ENCODE measurements at places on chromosomes 3 and 15.

DNA sequence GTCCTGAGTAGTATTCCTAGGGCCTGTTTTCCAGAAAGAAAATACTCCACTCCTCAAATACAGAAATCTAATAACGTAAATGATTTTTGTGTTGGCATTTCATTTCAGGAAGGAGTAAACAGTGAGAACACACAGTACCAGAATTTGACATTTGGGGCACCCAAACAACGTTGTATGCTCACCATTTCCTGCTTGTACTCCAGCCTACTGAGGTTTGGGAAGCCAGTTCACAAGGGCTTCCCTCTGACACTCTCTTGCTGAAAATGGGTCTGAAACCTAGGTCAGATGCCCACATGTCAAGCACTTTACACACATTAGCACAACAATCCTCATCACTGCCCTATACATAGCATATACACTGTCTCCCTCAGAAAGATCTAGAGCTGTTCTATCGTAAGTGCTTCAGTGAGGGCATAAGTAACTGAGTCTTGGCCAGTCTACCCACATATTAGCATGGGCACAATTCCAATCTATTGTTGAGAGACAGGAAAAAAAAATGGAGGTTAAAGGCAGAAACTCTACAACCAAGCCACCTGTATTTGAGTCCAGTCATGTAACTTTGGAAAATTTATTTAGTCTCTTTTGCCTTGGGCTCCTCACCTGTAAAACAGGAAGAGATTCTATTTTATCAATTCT lies 43.5 kb upstream of the RSL24D1 start:
- DNase-seq: peak; percentile 34

- no peak for DNase-seq
Measured at GRCh38 chr3:156761007-156761406, 65.1 kb upstream of the LEKR1 start.

- DNase-seq: no peak
Measured at GRCh38 chr15:45117308-45118130, 3.4 kb downstream of the DUOXA2 start.

GRCh38 chr3:17035033-17035432 lies 150.3 kb downstream of the PLCL2 start:
- no peak for DNase-seq

DNA sequence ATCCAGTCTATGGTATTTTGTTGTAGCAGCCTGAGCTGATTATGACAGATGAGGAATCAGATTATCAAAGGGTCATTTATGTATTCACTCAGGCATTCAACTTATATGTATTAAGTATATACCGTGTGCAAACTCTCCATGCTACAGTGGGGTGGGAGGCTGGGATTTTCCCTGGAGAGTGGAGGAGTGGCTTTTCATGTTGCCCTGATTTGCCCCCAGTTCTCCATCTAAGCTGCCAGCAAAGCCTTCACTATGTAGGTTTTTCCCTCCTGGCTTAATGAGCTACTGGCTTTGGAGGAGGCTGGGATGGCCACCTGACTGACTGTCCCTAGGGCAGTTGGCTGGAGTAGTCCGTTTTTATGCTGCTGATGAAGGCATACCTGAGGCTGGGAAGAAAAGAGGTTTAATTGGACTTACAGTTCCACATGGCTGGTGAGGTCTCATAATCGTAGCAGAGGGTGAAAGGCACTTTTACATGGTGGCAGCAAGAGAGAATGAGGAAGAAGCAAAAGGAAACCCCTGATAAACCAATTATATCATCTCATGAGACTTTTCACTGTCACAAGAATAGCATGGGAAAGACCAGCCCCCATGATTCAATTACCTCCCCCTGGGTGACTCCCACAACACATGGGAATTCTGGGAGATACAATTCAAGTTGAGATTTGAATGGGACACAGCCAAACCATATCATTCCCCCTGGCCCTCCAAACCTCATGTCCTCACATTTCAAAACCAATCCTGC lies 253.9 kb downstream of the RPLP1 start:
- no peak for DNase-seq

DNA sequence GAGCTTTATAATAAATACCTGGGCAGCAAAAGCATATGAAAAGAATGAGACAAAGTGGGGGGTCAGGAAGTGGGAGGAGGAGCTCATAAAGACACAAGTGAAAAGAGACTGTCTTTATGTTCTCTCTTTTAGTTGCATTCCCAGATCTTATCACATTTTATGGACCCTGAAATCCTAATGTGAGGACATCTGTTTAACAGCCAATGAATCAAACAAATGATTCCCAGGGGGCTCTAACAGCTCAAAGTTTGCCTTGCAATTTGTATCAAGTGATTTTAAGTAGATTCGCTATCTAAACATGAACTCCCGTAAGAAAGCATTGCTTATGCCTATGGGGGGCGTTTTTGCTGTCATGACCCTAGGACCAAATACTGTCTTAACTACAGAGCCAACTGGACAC lies 332.3 kb upstream of the CNTN4 start:
- no peak for DNase-seq

GRCh38 chr15:59528961-59529402 lies 82.6 kb upstream of the GCNT3 start:
- peak; percentile 72 for DNase-seq

- no peak for DNase-seq
Measured at GRCh38 chr3:60053526-60054265, 1003.9 kb upstream of the CFAP20DC start.

DNA sequence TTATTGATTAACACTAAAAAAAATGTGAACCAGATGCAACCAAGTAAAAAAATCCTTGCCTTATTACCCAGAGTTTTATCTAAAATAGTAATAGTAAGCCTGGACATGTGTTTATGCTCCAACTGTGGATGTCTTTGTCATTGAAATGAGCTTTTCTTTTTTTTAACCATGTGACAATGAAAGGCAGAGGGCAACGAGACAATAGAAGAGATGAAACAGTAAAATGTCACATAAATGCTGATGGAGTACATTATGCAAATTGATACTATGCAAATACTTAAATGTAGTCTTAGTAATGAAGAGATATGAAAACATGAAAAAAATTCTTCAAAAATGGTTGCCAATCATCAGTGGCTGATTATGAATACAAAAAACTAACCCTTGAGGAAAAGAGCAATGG lies 20.5 kb upstream of the CHMP2B start:
- no peak for DNase-seq

- DNase-seq: no peak
Measured at GRCh38 chr3:58560771-58561311, 16.4 kb downstream of the FAM107A start.

- peak; percentile 81 for DNase-seq
Measured at GRCh38 chr3:45210308-45211041, 15.6 kb downstream of the TMEM158 start.

DNA sequence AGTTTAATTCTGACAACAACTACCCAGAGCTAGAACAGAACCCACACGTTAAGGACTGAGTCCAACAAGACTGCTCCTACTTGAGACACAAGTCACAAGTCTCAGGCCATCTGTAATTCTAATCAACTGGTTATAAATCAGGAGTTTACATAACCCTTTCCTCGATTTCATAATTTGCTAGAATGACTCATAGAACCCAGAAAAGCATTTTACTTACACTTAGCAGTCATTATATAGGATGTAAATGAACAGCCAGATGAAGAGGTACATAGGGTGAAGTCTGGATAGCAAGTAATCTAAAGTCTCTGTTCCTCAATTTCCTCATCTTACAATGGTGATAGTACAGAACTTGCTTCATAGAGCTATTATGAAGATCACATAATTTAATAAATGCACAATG lies 1018.2 kb downstream of the DIPK2A start:
- no peak for DNase-seq

DNA sequence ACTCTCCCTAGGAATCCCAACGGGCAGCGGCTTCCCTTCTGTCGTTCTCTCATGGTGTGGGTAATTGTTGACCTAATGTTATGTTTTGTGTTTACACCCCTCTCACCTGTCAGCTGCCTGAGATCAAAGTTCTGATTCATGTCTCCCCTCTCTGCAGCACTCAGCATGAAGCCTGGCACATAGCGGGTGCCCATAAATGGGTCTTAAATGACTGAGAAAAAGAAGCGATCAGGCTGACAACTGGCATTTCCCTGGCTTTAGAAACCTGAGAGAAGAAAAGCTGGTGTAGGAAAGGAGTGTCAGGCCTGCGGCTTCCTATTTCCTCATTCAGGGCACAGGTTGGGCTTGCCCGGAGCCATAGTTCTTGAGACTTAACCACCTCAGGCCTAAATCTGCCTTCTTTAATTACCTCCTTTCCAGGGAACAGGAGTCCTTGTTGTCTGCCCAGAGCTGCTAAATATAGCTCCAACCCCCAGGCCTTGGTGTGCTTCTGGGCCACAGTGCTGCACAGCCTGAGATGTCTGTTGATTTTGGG lies 31.8 kb downstream of the LPP start:
- DNase-seq: no peak

- no peak for DNase-seq
Measured at GRCh38 chr3:17655743-17656142, 86.7 kb downstream of the TBC1D5 start.

- DNase-seq: peak; percentile 15
Measured at GRCh38 chr15:40567111-40567510, 2.0 kb upstream of the RPUSD2 start.

DNA sequence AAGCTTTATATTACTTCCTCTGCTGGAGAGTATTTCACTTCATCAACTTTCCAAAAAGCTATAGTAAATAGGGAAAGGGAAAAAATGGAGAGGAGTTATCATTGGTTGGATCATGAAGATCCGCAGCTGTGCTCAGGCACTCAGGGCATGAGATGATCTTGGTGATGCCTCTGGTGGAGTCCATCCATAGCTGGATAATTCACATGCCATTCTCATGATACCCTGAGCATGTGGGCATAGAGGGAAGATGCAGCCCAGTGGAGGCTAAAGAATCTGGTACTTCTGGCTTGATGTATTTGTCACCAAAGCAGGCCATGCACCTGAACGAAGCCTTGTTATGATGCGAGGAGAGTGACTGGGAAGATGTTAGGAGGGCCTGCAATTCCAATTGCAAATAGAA lies 150.2 kb downstream of the CHST2 start:
- no peak for DNase-seq

DNA sequence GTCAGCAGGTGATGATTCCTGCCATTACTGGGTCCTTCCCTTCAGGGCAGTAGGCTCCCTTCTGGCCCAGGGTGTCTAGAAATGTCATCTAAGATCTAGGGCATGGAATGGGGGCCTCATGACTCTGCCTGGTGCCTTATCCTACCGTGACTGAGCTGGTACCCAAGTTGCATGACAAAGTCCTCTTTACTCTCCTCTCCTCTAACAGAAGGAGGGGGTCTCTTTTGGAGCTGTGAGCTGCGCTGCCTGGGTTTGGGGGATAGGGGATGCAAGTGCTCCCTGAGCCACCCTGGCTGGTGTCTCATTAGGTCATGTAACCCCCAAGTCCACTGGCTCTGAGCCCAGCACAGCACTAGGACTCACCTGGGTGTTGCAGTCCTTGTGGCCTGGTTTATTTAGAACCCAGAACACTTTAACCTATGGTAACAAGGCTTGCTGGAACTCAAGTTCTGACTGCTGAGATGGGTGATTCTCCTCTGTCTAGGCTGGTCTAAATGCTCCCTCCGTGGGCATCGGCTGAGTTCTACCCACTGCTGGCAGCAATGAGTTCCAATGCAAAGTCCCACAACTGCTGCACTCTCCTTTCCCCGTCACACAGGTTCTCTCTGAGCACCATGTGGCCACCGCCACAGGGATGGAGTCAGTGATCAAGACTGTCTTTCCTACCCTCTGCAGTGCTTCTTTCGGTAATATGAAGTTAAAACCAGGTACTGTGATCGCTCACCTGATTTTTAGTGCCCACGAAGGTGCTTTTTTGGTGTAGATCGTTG lies 34.0 kb downstream of the XXYLT1 start:
- no peak for DNase-seq

DNA sequence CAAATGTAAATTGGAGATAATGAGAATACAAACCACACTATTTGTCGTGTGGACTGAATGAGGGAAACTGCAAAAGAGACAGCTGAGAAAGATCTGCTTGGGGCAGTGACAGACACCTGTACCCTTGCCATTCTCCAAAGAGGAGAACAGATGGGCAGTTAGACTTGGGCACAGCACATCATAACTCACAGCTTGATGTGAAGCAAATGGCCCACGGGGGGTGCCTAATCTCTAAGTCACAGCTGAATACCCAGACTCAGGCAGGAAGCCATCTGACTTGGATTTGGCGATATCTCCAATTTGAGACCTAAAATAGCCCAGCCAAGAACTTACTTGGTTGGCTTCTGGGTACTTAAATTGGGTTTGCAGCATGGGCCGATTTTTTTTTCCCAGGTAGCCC lies 10.0 kb upstream of the SLC6A11 start:
- no peak for DNase-seq

DNA sequence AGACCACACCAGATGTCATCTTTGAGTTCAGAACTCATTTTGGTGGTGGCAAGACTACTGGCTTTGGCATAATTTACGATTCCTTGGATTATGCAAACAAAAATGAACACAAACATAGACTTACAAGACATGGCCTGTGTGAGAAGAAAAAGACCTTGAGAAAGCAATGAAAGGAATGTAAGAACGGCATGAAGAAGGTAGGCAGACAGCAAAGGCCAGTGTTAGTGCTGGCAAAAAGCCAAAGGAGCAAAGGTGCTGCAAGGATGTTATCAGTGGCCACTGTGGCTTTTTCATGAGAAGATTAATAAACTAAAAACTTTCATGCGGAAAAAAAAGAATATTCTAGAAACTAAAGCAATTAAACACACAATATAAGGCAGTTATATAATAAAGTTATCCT lies 21.9 kb downstream of the AAGAB start:
- no peak for DNase-seq

GRCh38 chr3:61724183-61724582 lies 162.8 kb downstream of the PTPRG start:
- no peak for DNase-seq
